Spleen (tissue), 13 donors: ENCODE measurements at places on chromosomes 1 and 21. TPM values are rescaled to one million over a fixed set of nuclear protein-coding genes. Genes with fewer than 3 reads are reported as not detected.

Gene VCAM1
- 41.9 TPM for polyA plus RNA-seq

Gene FCRL5
- 51.0 TPM for polyA plus RNA-seq

- no peak for DNase-seq
- H3K27ac ChIP-seq = no peak overlapping the region
- peaks cover 16% of the 10 kb centered on the region for H3K36me3 ChIP-seq
- H3K4me1 ChIP-seq = peaks cover 7% of the 10 kb centered on the region
- H3K4me3 ChIP-seq = no peak overlapping the region
- no peaks in the 10 kb centered on the region for H3K27me3 ChIP-seq
Observed at GRCh38 chr1:17624611-17625233, 85.2 kb downstream of the ARHGEF10L start.

- no peak for DNase-seq
- peaks cover 74% of the 10 kb centered on the region for H3K4me1 ChIP-seq
- peak overlapping the region; percentile 71 for H3K4me3 ChIP-seq
- H3K27me3 ChIP-seq = no peaks in the 10 kb centered on the region
Observed at GRCh38 chr1:15847893-15848142, 311 bp downstream of the SPEN start.

DNA sequence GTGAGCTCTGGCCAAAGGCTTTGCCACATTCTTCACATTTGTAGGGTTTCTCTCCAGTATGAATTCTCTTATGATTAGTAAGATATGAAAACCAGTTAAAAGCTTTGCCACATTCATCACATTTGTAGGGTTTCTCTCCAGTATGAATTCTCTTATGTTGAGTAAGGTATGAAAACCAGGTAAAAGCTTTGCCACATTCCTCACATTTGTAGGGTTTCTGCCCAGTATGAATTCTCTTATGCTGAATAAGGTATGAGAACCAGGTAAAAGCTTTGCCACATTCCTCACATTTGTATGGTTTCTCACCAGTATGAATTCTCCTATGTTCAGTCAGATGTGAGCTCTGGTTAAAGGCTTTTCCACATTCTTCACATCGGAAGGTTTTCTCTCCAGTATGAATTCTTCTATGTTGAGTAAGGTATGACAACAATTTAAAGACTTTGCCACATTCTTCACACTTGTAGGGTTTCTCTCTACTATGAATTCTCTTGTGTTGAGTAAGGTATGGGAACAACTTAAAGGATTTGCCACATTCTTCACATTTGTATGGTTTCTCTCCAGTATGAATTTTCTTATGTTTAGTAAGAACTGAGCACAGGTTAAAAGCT lies 20.7 kb downstream of the ZNF695 start:
- no peaks in the 10 kb centered on the region for H3K36me3 ChIP-seq
- H3K27me3 ChIP-seq = no peaks in the 10 kb centered on the region
- DNase-seq = no peak
- H3K4me3 ChIP-seq = no peak overlapping the region
- H3K4me1 ChIP-seq = no peaks in the 10 kb centered on the region
- H3K27ac ChIP-seq = no peak overlapping the region
